ENCODE measurements at places on chromosomes 7 and 10. TPM values are rescaled to one million over a fixed set of nuclear protein-coding genes. Genes with fewer than 3 reads are reported as not detected.
A peak's percentile ranks its signal among the peaks of the same experiment; 100 is the strongest.

- DNase-seq: no peak
Measured at GRCh38 chr10:70374775-70375614, 7.4 kb downstream of the LRRC20 start.

DNA sequence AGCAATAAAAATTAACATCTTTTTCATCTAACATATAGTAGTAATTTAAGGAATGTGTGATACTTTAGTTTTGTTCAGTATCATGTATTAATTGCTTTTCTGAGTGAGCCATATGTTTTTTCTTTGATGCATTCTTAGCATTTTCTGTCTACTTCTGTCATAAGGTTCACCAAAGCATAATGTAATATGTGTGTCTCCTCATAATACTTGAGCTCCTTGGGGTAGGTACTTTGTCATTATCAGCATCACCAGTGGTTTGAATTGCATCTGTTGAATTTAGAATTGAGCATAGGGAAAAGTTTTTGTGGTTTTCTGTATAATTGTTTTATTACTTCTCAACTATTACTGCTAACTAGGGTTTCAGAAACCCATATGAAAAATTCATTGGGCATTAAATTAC lies 26.5 kb downstream of the VPS50 start:
- no peak for DNase-seq

DNA sequence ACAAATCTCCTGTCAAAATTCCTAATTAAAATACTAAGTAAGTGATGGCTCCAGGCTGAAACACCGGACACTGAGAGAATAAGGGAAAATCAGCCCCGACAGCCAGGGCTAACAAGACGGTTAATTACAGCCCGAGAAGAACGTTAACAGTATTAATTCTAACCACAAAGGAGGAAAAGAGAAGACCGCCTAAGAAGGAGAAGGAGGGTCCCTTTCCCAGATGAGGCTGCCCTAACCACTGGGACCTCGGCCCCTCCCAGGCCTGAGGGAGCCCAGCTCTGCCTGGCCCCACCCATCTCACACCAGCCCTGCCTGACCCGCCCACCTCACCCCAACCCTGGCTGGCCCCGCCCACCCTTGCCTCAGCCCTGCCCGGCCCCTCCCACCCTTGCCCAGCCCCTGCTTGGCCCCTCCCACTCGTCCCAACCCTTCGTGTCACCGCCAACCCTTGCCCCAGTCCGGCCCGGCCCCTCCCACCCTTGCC lies 51.3 kb downstream of the PWWP2B start:
- DNase-seq: no peak

GRCh38 chr7:84247591-84247990 lies 53.0 kb upstream of the SEMA3A start:
- no peak for DNase-seq

DNA sequence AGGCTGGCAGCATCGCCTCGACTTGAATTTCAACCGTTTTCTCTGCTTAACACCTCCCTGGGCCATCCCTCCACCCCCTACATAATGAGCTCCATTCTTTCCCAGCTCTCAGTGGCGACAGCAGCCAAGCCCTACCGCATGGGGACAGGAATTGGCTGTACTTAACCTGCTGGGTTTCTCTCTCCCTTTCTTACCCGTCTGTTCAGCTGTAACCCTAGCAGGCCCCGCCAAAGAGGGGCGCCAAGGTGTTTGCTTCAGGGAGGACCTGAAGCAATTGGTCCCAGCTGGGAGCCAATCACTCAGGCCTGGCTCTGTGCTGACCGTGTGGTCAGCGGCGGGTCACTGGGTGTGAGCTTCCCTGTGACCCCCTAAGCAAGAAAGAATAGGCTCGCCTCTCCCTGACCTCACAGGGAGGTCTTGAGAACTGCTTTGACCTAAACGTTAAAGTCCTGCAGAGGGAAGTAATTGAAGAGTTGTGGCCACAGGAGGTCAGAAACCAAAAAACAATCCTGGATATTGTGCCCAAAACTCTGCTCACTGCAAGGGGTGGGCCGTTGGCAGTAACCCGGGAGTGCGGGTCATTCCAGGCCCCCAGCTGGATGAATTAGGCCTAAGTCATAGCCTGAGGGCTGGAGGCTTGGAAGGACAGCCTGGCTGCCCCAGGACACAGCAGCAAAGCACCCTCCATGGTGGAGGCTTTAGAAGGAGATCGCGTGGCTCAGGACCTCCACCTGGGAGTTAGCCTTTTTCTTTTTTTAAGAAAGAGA lies 114.6 kb downstream of the ITIH5 start:
- DNase-seq: peak; percentile 30

DNA sequence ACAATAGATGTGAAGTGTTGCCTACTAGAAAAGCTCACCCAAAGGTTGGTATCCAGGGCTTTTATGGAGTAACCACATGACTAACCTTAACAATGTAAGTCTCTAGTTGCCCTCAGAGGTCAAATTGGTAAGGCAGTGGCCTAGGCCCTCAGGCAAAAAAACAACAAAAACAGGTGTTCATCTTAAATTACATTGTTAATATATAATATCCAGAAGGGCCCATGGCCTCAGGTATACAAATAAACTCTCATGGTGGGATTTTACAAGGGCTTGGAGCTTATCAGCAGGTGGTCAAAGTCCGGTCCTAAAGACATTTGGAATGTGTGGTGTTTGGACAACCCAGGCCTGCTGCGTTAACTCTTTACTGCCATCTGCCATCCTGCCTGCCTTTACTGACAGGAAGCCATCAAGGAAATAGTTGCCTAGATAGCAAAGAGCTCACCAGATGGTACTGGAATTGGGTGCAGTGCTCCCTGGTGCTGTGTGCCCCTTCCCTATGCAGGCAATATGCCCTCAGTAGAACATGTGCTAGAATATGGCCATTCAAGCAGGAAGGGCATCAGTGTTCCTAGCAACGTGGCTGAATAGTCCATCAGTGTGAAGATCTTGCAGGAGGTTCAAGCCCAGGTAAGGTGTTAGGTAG lies 36.2 kb downstream of the TOMM7 start:
- DNase-seq: no peak

GRCh38 chr10:104683567-104683966 lies 42.5 kb downstream of the SORCS3 start:
- no peak for DNase-seq

GRCh38 chr7:75690121-75690523 lies 48.6 kb downstream of the HIP1 start:
- no peak for DNase-seq

GRCh38 chr10:131855461-131856401 lies 45.1 kb upstream of the PPP2R2D start:
- no peak for DNase-seq

GRCh38 chr10:101272229-101272868 lies 43.1 kb upstream of the LBX1 start:
- peak; percentile 80 for DNase-seq

GRCh38 chr7:78542981-78543380 lies 744.4 kb downstream of the PHTF2 start:
- DNase-seq: no peak

DNA sequence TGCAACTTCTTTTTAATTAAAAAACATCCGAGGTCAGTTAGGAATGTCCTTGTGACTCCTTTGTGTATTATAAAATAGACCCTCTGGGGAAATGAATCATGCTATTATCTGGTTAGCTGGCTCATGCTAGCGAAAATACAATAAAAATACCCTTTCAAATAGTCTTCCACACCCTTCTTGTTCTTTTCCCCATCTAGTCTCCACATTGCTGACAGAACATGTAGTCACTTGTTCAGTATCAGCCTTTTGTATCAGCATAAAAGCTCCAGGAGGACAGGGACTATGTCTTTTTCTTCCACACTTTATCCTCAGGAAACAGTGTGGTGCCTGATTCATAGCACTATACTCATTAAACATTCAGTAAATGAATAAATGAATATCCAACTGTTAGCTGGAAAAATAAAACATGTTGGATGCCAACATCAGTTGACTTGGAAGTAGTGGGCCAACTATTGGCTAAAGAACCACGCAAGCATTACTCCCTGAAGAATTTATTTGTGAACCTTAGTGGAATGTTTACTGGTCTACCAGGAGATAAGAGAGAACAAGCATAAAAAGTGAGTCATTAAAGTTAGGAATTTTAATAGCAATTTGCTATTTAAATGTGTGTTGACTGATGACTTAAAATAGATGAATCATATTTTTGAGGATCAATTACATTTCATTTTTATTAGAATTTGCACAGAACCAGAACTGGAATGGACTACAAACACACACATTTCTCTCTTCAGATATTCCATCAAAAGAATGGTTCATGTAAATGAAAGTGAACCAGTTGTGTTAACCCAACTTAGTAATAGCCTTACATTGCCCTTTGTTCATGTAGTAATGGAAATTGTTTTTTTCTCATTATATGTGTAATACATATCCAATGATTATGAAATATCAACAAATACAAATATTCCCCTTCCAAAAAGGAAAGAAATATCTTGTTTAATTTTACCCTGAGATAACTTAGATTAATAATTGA lies 129.6 kb downstream of the DKK1 start:
- DNase-seq: no peak

DNA sequence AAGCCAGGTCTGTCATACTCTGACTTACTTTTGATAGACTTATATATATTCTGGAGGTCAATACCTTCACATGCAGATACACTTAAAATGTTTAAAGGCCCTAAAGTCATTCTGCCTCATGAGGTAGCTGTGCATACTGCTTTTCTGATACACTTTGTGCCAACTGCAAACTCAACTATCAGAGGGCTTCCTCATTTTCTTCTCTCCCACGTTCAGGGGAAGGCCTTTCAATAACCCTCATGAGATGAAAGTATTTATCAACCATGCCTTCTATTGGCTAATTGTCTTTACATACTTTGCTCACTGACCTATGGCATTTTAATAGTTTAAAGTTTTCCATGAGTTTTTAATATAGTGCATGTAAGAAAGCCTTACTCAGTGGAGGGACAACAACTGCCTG lies 112.7 kb upstream of the AMPH start:
- no peak for DNase-seq

- DNase-seq: no peak
Measured at GRCh38 chr10:10942441-10942840, 75.2 kb upstream of the CELF2 start.

DNA sequence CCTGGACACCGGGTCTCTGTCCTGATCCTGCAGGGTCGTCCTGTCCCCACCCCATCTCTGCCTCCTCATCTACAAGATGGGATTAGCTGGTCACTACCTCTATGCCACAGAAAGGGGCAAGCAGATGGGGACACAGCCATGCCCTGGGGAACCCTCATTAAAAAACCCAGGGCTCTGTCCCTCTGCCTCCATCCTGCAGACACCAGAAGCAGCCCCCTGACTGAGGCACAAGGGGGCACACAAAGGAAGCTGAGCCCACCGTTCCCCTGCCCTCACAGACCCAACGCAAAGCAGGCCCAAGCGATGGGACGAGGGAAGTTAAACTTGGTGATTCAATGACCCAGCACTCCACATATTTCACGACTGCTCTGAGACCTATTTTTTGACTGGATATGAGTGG lies 142.4 kb downstream of the TCERG1L start:
- DNase-seq: no peak

DNA sequence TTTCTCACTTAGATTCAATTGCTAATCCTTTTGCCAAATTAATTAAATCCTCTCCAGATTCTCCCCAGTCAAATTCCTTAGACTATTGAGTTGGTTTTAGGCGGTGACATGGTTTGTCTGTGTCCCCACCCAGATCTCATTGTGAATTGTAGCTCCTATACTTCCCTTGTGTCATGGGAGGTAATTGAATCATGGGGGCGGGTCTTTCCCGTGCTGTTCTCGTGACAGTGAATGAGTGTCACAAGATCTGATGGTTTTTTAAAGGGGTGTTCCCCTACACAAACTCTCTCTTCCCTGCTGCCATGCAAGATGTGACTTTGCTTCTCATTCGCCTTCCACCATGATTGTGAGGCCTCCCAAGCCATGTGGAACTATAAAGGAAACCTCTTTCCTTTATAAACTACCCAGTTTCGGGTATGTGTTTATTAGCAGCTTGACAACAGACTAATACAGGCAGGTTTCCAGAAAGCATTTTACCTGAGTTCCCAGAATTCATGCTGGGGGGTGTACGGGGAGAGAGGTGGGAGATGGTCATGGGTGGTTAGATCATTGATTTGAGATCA lies 44.7 kb upstream of the GARS1 start:
- no peak for DNase-seq

DNA sequence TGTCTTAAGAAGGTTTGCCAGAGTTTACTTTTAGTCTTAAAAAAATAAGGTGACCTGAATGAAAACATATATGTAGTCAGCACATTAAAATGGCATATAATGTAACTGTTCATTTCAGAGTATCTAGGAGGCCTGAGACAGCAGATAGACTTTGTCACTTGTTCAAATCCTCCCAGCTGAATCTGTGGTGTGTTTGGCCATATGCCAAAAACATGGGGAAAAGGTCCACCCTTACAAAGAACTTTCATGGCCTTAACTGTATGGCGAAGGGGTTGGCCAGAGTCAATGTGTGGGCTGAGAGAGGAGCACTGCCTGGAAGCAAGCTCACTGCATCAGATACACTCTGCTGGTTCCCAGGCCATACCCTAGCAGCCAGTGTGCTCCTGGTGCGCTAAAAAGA lies 113.7 kb downstream of the ALOX5 start:
- DNase-seq: no peak

DNA sequence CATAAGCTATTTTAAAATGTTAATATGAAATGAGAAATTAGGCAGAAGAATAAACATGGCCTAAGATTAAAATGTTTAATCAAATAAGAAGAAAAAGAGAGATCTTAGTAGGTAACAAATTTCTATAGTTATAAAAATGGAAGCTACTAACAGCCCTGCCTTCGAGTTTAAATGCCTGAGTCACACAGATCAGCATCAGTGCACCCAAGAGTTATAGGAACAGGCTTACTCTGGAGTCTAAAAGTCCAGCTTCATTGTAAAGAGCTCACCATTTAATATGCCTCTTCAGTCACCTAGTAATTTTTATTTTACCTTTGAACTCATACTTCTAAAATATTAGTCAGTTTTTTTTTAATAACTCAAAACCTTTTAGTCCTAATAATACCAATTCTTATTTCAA lies 52.6 kb downstream of the BRI3 start:
- DNase-seq: no peak

DNA sequence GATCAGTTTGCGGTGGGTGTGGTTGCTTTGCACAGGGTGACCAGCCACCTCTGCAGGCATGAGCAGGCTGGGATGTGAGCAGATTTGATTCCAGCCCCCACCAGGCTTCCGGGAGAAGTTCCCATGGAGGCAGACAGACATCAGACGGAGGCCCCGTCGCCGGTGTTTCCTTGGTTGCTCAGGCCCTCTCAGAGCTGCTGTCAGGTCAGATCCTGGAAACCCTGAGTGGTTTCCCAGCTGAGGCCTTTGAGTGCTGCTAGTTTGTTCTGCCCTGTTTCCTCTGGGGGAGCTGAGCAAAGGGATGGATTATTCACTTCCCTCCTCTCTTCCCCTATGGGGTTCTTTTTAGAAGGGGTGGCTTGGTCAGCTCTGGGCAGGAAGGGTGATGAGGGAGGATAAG lies 62.2 kb downstream of the FAM241B start:
- DNase-seq: no peak

- no peak for DNase-seq
Measured at GRCh38 chr10:27349987-27350386, 109.4 kb upstream of the ACBD5 start.

The FBXL13 gene
- 9.2 TPM for total RNA-seq

The FFAR4 gene
- total RNA-seq: 0.18 TPM

The CTAGE4 gene
- 1.4 TPM for total RNA-seq

The GSTO2 gene
- 2.2 TPM for total RNA-seq

The CYP26C1 gene
- total RNA-seq: 9.5 TPM

The AKR1C4 gene
- total RNA-seq: not detected

The SPDYE16 gene
- total RNA-seq: 0.27 TPM

Measured in cerebellum (tissue), 4 donors.